ENCODE measurements at places on chromosomes 12 and 14. TPM values are rescaled to one million over a fixed set of nuclear protein-coding genes. Genes with fewer than 3 reads are reported as not detected.

PLEKHG7 gene
- not detected for total RNA-seq

TMEM119 gene
- total RNA-seq: not detected

KRT79 gene
- total RNA-seq: 1.6 TPM

CLEC2A gene
- not detected for total RNA-seq

RPGRIP1 gene
- total RNA-seq: not detected

Data from activated CD8-positive, alpha-beta T cell treated with anti-CD3 and anti-CD28 coated beads for 36 hours (primary cell).